ENCODE measurements at places on chromosomes 1 and 21. TPM values are rescaled to one million over a fixed set of nuclear protein-coding genes. Genes with fewer than 3 reads are reported as not detected.

DNA sequence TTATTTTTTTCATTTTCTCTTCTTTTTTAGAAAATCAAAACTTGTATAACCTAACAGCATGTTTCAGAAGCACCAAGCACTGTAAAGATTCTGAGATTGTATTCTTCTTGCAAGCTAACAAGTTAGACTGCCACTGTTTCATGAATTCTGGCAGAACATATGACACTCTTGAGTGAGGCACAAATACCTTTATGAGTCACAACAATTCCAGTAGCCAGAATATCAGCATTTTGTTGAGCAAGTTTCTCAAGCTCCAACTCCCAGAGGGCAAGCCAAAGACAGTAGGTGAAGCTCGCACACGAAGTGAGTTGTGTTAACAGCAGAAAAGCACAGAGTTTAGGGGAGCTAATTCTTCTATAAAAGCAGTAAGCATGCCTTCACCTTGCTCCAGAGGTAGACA, 268.8 kb upstream of the NCAM2 start:
- H3K27me3 ChIP-seq, result no peaks in the 10 kb centered on the region
- no peaks in the 10 kb centered on the region for H3K36me3 ChIP-seq
- H3K4me3 ChIP-seq, result no peak overlapping the region
- no peak overlapping the region for H3K27ac ChIP-seq
- no peak for DNase-seq

DNA sequence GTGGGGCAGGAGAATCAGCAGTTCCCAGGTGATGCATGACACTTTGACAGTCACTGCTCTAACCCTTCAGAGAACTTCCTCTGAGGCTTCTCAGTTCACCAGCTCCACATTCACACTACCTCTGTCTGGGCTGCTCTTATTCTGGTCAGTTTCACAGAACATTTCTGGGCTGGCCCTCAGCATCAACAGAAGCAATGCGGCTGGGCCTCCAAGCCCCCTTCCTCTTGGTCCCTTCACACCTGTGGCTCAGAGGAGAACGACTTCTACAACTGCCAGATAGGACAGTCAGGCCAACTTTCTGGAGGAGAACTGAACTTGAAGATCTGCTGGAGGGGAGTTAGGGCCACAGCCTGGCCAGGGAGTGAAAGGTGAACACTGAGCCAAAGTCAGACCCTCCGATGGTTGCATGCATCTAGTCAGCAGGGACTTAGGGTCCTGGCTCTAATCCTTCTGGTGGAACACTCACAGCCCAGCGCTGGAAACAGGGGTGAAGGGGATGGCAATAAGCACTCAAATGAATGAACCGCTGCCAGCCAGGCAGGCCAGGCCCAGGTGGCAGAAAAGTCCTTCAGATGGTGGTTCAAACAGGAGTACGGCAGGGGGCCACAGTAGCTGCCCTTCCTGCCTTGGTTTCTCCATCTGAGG, 274.1 kb downstream of the FOXD2 start:
- H3K27me3 ChIP-seq, result peaks cover 14% of the 10 kb centered on the region
- DNase-seq, result no peak
- H3K4me1 ChIP-seq, result peaks cover 31% of the 10 kb centered on the region
- no peak overlapping the region for H3K27ac ChIP-seq
- H3K36me3 ChIP-seq, result no peaks in the 10 kb centered on the region
- H3K4me3 ChIP-seq, result no peak overlapping the region

GRCh38 chr1:38680801-38681510, 178.6 kb downstream of the RRAGC start:
- no peak overlapping the region for H3K27ac ChIP-seq
- DNase-seq, result no peak
- no peaks in the 10 kb centered on the region for H3K4me1 ChIP-seq
- H3K27me3 ChIP-seq, result no peaks in the 10 kb centered on the region

DNA sequence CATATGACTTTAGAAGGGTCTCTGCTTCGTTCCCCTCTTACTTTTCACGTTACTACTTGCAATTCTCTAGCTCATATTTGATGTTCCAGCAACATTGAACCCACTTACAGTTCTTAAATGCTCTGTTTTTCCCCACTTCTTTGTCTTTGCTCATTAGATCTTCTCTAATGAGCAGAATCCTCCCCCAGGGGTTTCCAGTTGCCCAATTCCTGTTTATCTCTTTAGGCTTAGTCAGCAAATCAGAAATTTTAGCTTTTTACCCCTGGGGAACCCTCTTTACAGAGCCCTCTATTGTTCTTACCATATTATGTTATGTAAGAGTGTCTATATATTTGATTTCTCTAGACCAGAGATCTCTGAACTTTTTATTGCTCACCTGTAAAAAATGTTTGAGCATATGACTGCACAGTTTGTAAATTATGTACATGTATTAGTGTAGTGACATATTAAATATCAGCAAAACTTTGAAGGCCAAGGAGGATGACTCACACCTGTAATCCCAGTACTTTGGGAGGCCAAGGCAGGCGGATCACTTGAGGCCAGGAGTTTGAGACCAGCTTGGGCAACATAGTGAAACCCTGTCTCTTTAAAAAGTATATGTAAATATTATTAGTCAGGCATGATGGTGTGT, 71.4 kb downstream of the FNBP1L start:
- no peaks in the 10 kb centered on the region for H3K36me3 ChIP-seq
- no peaks in the 10 kb centered on the region for H3K4me1 ChIP-seq
- no peak overlapping the region for H3K27ac ChIP-seq
- no peaks in the 10 kb centered on the region for H3K27me3 ChIP-seq

OR6N1 gene
- not detected for total RNA-seq

DNA sequence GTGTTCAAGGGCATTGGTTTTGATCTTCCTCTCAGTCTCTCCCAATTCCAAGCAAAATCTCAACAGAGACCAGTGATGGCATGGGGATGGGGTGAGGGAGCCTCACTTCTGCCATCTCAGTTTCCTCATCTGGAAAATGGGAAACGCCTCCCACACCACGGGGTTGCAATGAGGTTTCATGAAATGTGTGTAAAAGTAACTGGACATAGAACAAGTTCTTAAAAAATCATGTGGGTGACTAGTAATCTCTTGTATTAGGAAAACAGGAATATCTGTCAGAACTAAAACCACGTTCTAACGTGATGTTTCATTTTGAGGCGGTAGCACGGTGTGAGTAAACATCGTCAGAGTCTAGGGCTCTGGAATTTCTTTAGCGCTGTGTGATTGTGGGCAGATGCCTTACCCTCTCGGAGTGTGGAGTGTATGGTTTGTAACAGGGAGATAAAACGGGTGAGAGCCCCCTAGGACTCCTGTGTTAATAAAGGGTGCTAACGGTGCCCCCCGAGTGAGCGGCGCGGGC, 55.5 kb upstream of the DNAJC6 start:
- H3K4me1 ChIP-seq, result no peaks in the 10 kb centered on the region
- no peak for DNase-seq
- H3K4me3 ChIP-seq, result peak overlapping the region; percentile 73
- no peaks in the 10 kb centered on the region for H3K27me3 ChIP-seq
- H3K36me3 ChIP-seq, result no peaks in the 10 kb centered on the region

NGF gene
- total RNA-seq, result 12.0 TPM

S100A3 gene
- 3.4 TPM for total RNA-seq

GRCh38 chr21:27035791-27036190, 68.9 kb upstream of the ADAMTS5 start:
- DNase-seq, result no peak
- no peak overlapping the region for H3K27ac ChIP-seq
- H3K27me3 ChIP-seq, result no peaks in the 10 kb centered on the region
- H3K36me3 ChIP-seq, result no peaks in the 10 kb centered on the region
- H3K4me3 ChIP-seq, result no peak overlapping the region

DNA sequence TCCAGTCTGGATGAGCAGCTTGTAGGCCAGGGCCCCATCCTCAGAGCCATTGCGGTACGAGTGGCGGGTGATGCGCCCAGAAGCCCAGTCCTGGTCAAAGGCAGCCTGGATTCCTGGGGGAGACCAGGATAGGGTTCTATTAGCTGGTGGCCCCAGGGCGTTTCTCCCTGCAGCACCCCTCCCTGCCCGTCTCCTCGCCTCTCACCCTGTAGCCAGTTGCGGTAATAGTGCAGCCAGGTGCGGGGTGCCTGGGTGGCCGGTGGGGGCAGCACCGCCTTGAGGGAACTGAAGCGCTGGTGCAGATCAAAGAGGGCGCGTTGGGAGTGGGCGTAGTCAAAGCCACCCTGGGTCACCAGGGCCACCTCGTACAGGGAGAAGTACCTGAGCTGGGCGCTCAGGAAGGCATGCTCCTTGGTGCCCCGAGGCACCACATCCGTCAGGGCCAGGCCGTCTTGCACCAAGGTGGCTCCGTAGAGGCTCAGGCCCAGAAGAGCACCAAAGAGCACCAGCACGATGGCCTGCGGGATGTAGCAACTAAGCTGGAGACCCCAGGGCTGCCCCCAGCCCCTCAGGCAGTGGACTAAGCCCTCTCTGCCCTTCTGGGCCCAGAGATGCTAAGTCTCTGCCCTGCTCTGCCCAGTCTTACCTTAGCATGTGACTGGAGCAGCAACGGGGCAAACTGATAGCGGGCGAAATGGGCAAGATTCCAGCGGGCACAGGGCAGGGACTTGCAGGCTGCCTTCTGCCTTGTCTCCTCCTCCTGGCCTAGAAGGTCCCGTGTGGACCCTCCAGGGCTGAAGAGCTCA, 15.7 kb downstream of the PTCH2 start:
- H3K4me1 ChIP-seq, result no peaks in the 10 kb centered on the region
- no peaks in the 10 kb centered on the region for H3K27me3 ChIP-seq
- H3K36me3 ChIP-seq, result no peaks in the 10 kb centered on the region
- no peak overlapping the region for H3K27ac ChIP-seq
